ENCODE measurements at places on chromosomes 7 and 10.

DNA sequence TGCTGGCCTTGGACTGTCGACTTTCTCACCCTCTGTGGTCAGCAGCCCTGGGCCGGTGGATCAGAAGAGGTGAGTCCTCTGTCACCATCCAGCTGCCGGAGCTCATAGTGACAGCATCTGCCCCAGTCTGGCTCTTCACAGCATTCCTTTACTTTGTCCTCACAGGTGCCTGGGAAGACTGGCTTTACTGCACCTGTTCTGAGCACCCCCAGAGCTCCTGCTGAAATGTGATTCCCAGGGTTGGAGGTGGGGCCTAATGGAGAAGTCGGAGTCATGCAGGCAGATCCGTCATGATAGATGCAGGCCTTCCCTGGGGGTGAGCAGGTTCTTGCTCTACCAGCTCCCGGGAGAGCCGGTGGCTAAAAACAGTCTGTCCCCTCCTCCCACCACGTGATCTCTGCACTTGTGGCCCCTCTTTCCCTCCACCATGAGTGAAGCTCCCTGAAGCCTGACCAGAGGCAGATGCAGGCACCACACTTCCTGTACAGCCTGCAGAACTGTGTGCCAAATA is 171.5 kb downstream of the ZMYND11 start:
- no peak for DNase-seq

DNA sequence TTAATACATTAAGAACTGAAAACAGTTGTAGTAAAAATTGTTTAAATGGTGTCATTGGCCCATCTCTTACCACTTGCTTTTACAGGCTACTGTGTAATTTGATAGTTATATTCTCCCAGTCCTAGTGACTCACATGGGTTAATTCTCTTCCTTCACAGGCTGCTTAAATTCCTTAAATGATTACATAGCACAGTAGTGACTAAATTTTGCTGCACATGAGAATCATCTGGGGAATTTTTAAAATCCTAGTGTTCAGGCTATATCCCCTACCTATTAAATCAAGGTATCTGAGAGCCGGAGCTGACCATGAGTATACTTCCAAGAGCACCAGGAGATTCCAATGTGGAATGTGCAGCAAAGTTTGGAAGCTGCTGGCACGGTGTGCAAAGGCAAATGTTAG is 45.3 kb upstream of the ZNF800 start:
- no peak for DNase-seq

GRCh38 chr10:72173262-72173618 is 42.6 kb upstream of the ANAPC16 start:
- no peak for DNase-seq

- DNase-seq = no peak
Measured at GRCh38 chr7:110358028-110358427, 732.9 kb upstream of the LRRN3 start.

DNA sequence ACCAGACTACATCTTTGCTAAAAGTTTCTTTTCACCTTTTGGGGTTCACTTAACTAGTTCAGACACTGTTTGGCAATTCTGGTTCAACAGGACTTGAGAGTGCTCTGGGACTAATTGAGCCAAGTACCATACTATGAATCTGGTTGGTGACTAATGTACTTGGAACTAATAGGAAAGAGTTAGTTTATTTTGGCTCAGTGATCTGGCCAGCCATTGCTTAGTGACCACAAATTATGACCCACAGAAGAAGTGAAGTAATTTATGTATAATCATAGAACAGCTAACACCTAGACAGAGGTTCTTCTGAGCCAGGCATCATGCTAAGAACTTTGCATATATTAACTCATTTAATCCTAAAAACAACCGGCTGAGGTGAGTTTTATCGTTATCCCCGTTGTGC is 126.5 kb upstream of the JCAD start:
- DNase-seq = no peak

DNA sequence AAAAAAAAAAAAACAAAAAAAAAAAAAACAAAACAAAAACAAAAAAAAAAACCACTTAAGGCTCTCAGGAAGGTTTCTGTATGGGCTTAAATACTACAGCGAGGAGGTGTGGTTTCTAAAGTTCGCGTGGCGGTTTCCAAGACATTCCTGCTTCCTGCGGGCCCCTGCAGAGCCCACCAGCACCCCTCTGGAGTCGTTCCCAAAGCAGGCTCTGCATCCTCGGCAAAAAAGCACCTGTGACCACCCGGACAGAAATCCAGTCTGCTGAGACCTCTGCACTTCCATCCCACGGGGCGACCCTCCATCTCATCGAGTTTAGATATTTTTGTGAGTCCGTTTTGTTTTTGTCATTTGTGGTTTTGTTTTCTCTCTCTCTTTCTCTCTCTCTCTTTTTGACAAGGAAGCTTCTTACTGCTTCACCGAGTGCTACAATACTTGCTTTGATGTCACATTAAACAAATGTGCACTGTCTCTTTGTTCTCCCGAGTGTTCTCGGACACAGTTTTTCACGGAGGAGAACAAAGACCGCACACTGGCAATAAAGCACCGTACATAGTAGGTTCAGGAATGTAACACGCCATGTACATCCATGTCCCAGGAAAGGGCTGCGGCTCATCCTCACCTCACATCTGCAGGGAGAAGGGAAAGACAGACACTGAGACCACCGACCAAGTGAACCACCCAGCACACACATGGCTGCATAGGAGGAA is 21.5 kb downstream of the PDGFA start:
- no peak for DNase-seq
